ENCODE measurements at places on chromosomes 13 and 19.

- DNase-seq, result no peak
Measured at GRCh38 chr13:110329798-110330461, 22.8 kb downstream of the COL4A2 start.

GRCh38 chr19:18762125-18763023 lies 28.7 kb downstream of the COMP start:
- DNase-seq, result peak; percentile 40

DNA sequence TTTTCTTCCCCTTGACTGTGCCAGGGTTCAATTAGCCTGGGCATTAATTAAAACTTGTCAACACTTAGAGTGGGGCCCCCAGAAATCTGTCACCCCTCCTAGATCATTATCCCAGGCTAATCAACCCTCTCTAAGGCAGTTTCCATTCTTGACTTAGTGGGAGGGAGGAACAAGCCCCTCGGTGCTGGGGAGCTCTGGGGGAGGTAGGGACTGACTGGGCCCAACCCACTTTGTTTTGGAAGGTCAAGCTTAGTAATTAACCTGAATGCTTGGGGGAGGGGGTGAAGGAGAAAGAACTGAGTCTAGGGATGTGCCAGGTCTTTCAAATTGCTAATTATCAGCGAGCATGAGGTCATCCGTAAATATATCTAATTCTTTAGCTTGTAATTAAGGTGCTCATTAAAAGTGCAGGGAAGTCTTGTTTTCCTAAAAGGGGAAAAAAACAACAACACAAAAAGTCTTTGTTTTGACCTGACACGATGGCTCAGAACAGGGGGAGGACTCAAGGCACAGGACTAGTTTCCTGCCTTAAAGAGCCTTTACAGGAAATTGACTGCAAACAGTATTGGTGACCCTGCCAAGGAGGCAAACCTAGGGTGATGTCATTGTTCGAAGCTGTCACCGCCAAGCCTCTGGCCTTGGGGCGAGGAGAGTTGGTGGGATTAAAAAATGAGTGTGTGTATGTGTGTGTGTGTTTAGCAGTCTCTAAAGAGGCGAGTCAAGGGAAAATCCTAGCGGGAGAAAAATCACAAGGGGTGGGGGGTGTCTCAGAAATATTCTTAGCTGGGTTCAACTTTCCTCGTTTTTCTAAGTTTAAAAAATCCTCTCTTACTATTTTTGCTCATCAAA lies 19.4 kb downstream of the ACTN4 start:
- no peak for DNase-seq

- DNase-seq, result no peak
Measured at GRCh38 chr13:22271903-22272302, 601.0 kb downstream of the FGF9 start.

DNA sequence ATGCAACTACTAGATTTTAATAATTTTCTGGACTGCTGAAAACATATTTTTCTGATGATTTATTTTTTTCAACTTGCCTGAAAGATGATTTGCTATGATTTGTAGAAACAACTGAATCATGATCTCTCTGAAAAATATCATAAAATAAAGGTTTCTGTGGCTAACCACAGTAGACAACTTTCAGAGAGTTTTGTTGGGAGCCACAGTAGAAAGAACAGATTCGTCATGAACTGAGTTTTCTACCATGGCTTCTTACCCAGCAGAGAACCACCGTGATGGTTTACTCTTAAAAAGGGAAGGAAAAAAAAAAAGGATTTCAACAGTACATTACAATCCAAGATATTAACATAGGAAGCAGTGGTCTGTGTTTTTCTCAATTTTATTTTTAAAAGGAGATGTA lies 18.0 kb downstream of the ZAR1L start:
- no peak for DNase-seq

DNA sequence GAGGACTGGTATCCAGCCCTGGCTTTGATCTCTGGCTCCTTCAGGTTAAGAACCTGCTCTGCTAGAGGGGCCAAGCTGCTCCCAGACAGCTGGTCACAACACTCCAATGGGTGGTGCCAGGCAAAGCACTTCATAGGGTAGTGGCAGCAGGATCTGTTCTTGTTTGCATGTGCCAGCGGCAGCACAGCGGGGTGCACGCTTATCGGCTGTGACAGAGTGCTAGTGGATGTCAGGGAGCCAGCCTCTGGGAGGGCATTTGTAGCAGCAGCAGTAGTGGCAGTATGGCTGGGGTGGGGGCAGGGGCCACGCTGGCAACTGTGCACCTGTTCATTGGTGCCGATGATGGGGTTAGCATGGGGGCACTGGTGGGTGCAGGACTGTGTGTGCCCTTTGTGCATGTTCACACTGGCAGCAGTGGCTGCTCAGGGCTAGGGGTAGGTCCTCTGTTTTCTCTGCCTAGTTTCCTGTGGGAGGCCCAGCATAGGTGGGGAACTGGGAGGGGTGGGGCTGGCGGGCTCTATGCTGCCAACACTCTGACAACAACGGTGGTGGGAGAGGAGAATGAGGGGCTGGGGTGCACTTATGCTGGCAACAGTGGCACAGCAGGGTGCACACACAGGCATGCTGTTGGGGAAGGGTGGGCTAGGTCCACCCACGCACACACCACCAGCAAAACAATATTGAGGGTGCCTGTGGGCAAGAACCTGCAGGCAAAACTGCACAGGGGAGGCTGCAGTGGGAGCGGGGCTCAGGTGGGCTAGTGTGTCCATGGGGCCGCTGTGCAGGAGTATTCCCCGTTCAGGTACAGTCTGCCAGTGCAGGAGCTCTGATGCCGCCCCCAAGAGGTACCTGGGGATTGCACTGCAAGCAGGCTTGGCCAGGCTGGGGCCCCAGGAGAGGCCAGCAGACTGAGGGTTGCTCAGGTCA lies 19.3 kb downstream of the AP1M1 start:
- no peak for DNase-seq
